ENCODE measurements at places on chromosomes 16 and 17.

GRCh38 chr16:88884569-88885271, 18.3 kb upstream of the PABPN1L start:
- no peak for DNase-seq

GRCh38 chr16:6122401-6122800, 1024.8 kb upstream of the EEF2KMT start:
- no peak for DNase-seq

DNA sequence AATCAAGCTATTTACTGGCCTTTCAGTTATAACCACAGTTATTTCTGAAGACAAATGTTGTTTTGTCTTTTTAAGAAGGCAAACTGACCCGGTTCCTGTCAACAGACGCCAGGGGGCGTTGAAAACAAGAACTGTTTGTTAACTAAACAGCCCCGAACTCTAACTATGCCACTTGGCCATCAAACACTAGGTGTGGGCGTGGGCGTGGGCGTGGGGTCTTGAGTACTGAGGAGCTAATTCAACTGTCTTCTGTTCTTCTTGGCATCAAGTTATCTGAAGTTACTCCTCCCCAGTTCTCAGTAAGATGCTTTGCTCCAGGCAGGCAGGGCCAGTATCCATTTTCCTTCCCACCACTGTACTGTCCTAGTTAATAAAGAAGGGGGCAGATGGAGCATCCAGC, 63.3 kb upstream of the MTMR4 start:
- peak; percentile 48 for DNase-seq

GRCh38 chr16:17453364-17454038, 17.3 kb downstream of the XYLT1 start:
- no peak for DNase-seq

GRCh38 chr17:27743281-27743885, 56.9 kb downstream of the NOS2 start:
- DNase-seq, result no peak

GRCh38 chr17:28928061-28928460, 23.3 kb downstream of the PHF12 start:
- DNase-seq, result no peak

GRCh38 chr16:1209081-1209480, 16.0 kb downstream of the TPSG1 start:
- no peak for DNase-seq

- no peak for DNase-seq
Observed at GRCh38 chr17:29607557-29608195, 14.7 kb downstream of the ANKRD13B start.

DNA sequence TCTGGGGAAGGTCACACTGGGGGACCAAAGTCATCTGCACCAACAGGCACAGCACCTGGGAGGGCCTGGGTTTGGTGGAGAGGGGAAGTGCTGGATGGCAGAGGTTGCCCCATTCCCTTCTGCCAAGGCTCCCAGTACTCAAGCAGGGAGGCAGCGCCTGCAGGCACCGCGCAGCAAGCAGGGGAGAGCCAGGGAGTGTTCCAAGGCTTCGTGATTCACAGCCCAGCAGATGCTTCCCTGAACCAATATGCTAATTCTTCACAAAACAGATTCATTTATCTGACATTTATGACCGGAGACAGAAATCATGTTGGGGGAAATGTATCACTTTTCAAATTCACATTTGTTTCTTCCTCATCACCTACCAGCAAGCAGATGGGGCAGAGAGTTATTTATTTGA, 13.4 kb upstream of the CDH5 start:
- no peak for DNase-seq

GRCh38 chr16:24728891-24729242, 584 bp upstream of the TNRC6A start:
- DNase-seq, result no peak

- no peak for DNase-seq
Observed at GRCh38 chr17:72264682-72265405, 144.0 kb downstream of the SOX9 start.

- DNase-seq, result no peak
Observed at GRCh38 chr17:77327181-77327565, 186.4 kb downstream of the SEC14L1 start.

GRCh38 chr17:29283496-29283895, 10.5 kb downstream of the NUFIP2 start:
- no peak for DNase-seq

DNA sequence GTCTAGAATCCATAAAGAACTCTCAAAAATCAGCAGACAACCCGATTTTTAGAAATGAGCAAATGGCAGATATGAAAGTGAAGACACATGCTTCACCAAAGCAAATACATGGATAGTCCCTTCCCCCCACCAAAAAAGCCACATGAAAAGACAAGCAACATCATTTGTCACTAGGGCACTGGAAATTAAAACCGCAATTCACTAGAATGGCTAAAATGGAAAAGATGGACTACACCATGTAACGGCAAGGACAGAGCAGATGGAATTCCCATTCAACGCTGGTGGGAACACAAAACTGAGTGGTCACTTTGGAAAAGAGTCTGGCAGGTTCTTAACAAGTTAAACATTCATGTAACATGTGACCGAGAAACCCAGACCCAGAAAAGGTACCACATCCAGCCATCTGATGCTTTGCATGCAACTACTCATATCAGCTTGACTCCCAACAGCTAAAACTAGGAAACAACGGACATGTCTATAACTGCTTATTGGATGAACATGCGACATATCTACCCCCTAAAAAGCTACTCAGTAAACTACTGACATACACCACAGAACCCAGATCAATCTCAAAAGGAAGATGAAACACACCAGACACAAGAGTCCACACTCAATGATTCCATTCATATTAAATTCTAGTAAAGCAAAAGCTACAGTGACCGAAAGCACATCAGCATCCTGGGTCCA, 132.6 kb downstream of the ZNF778 start:
- DNase-seq, result no peak

DNA sequence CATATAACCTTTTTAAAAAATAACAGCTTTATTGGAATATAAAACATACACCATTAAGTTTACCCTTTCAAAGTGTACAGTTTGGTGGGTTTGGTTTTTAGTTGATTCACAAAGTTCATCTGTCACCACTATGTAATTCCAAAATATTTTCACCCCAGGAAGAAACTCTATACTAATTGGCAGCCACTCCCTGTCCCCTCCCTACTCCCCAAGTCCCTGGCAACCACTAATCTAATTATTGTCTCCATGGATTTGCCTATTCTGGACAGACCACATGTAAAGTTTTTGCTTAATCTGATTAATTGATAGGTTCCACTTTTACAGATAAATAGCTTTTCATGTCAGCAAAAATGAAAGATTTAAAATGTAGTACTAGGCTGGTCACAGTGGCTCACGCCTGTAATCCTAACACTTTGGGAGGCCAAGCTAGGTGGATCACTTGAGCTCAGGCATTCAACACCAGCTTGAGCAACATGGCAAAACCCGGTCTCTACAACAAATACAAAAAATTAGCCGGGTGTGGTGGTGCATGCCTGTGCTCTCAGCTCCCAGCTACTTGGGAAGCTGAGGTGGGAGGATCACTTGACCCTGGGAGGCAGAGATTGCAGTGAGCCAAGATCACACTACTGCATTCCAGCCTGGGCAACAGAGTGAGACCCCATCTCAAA, 25.0 kb upstream of the MAPK3 start:
- DNase-seq, result no peak

GRCh38 chr17:58391302-58391984, 25.9 kb downstream of the RNF43 start:
- DNase-seq, result no peak

DNA sequence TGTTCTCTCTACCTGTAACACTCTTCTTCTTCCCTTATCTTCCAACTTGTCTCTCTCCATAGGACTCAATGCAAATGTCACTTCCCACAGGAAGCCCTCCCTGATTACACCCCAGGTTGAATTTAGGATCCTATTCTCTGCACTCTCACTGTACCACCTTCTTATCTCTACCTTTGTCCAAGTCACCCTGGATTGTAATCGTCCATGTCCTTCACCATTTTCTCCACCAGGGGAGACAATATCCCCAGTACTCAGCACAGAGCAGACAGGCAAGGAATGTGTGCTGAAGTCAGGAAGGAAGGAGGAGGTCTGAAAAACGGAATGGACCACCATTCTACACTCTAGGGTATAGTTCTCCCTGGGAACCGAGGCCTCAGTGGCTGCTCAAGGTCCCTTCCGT, 14.2 kb downstream of the C16orf82 start:
- DNase-seq, result no peak

Data from endothelial cell (in vitro differentiated cells).